T follicular helper cell (primary cell): ENCODE measurements at places on chromosomes 3 and 15.

DNA sequence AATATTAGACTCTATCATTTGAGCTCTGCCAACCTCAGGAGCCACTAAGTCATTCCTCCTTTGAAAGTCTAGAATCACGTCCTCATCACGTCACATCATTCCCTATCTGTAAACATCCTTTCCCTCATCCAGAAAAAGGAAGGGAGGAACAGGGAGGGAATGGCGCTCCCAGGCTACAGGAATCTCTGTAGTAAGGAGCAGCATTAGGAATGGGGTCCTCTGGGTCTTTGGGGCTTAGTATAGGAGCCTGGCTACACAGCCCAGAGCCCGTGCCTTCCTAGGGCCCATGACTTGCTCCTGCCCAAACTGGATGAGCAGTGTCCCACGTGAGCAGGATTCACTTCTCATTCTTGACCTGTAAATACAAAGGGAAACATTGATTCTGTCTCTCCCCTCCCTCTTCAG lies 1.6 kb downstream of the TAGLN3 start:
- no peak for DNase-seq

- no peak for DNase-seq
These were observed 1.1 kb downstream of the SLCO2A1 start for GRCh38 chr3:134028486-134029255.

- DNase-seq, result no peak
These were observed 55.3 kb downstream of the ARHGAP31 start for GRCh38 chr3:119349354-119350041.

DNA sequence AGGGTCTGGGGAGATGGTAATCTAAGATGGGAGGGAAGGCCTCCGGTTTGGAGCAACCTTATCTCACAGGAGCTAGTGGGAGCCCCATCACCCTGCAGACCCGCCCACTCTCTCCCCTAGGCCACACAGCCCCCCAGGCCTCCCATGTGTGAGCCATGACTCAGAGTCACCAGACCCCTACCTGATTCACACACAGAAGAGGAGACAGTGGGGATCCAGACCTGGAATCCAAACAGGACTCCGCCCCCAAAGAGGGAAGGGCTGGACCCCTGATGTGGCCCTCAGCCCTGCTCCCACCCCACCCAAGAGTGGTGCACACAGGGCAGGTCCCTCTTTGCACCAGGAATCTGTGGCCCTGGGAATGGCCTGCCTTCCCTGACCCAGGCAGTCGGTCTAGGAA lies 97.4 kb downstream of the ADCY5 start:
- no peak for DNase-seq
